Kidney glomerular epithelial cell (primary cell): ENCODE measurements at places on chromosomes 13 and 19.

DNA sequence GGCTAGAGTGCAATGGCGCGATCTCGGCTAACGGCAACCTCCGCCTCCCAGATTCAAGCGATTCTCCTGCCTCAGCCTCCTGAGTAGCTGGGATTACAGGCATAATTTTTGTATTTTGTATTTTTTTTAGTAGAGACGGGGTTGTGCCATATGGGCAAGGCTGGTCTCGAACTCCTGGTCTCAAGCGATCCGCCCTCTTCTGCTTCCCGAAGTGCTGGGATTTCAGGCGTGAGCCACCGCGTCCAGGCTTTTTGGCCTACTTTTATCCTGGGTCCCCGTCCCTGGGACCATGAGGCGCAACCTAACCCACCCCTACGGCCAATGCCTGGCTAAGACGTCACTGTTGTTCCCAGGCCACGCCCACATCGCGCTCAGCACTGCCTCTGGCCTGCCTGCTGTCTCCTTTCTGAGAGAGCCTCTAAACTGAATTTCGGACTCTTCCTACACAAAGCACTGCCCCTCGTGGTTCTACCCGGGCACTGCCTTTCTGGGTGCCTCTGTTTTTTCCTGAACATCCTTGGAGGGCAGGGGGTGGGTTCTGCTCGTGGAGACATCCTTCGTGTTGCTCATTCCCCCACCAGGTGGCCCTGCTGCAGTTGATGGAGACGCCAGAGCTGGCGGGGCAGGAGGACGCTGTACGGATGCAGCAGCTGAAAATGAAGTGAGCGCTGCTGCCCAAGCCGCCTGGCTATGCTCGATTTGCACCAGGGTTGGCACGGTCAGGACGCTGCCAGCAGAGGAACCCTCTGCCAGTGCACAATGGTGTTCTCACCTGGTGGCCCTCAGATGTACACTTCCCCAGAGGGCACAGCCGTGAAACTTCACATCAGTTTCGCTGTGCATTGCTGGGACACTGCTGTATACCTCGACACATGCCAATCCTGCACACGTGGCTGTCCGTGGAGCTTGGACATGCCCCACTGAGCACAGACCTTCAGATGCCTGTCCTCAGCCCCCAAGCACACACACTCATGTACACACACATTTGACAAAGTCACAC lies 2.0 kb downstream of the REX1BD start:
- peak; percentile 9 for DNase-seq

DNA sequence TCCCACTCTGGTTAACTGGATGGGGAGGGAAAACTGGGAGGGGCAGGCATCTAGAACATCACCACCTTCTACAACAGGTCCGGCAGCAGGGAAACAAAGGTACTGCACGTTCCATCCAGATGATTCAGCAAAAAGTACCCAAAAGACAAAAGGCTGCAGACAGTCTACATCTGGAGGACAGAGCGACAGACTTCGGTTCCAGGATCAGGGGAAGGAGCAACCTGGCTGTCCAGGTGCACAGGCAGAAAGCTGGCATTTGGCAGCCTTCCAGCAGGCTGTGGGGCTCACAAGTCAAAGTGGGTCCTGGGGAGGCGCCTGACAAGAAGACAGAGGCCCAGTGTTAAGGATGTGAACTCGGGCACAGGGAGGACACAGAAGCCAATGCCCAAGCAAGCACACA lies 202.9 kb downstream of the SUCLA2 start:
- no peak for DNase-seq

GRCh38 chr13:51861723-51862300 lies at the start of gene CCDC70:
CCDC70 (plus strand) TSS chr13:51861969; CDS start chr13:51865412, 3,443 bp downstream.
- peak; percentile 84 for DNase-seq

DNA sequence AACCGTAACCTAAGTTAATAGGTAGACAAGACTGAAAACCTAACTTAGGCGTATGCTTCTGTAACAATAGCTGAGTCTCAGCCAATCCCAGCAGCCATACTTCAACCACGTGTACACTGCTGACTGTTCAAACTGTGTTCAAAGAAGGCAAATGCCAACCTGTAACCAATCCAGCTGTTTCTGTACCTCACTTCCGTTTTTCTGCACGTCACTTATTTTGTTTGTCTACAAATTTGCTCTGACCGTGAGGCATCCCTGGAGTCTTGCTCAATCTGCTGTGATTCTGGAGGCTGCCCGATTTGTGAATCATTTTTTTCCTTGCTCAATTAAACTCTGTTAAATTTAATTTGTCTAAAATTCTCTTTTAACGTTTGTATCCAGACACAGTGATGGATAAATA lies 59.2 kb downstream of the EDNRB start:
- no peak for DNase-seq

DNA sequence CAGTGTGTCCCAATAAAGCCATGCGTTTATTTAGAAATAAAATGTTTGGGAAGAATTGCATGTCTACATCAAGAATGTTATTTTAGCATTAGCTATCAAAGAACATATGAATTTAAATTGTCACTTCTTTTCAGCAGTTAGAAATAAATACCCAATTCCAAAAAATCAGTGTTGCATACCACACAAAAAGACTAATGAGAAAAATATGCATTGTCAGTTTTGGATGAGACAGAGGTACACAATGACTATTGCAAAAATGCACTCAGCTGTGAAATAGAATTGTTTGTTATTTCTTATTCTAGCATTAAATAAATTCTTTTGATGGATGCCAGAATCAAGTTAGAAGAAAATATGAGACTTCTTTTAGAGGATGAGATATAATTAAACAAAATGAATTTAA lies 833.9 kb downstream of the SLITRK1 start:
- DNase-seq = peak; percentile 62

GRCh38 chr19:53892981-53893325 lies 11.0 kb downstream of the PRKCG start:
- DNase-seq = no peak
